ENCODE measurements at places on chromosomes 5 and 9.
A peak's percentile ranks its signal among the peaks of the same experiment; 100 is the strongest.

- no peak for DNase-seq
These were observed 61.0 kb downstream of the GTF3C4 start for GRCh38 chr9:132731230-132731629.

DNA sequence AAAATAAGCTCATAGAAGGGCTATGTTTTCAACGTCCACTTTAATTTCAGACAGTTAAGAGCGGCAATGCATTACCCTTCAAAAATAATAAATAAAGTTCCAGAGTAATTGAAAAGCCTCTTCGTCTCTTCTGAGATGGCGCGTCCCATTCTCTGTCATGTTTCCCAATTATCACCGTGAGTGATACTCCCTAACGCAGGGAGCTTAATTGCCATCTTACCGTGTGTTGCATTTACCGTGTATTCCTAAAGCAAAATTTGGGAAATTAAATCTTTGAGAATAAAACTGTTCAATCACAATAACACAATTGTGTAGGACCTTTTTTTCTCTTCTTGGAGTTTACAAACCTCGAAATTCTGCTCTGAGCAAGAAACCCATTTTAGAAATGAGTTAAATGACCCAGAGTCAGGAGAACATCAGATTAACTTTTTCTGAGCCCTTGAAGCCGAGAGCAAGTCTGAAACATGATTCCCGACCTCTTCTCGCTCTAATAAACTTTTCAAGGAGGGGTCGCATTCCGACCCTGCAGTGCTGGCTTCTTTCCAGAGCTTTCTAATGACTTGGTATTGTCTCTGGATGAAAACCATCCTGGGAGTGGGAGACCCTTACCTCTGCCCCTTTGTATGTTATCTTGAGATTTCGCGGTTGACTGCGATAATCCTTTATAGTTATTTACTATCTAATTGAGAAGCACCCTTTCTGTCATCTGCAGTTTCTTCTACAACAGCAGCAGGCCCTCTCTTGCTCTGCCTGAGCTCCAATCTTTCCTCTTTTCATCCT, 251.5 kb downstream of the FSTL4 start:
- no peak for DNase-seq

DNA sequence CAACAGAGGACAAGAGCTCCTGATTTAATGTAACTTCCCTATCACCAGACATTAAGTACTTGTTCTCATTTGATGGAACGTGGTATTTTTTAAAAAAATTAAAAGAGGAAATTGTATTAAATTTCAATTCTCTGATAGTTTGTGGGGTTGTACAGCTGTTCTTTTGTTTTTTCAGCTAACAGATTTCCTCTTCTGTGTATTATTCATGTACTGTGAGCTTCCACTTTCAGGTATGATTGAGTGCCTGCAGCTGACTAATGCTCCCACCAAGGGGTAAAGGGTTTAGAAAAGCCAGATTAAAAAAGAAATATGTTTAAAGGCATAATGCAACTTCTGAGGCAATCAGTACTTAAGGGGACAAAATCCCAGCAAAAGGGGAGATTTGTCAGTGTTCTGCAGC, 117.7 kb upstream of the ACTBL2 start:
- DNase-seq = no peak

DNA sequence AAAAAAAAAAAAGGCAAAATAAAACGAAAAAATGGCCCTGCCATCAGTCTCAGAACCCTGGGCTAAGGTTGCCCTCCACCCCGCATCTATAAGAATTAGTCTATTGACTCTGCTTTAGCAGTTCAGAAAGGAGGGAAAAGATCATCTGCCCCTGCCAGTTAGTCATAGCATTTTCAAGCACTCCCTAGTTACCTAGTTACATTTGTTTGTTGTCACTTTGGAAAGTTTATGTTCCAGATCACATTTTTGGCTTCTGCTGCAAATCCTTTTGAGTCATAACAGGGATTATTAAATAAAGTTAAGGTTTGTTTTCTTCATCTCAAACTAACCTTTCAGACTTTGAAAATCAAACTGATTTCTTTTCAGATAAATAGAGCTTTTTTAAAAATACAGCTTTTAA, 52.1 kb downstream of the AQP7 start:
- no peak for DNase-seq

- no peak for DNase-seq
These were observed 116.7 kb upstream of the LMX1B start for GRCh38 chr9:126496781-126497659.

DNA sequence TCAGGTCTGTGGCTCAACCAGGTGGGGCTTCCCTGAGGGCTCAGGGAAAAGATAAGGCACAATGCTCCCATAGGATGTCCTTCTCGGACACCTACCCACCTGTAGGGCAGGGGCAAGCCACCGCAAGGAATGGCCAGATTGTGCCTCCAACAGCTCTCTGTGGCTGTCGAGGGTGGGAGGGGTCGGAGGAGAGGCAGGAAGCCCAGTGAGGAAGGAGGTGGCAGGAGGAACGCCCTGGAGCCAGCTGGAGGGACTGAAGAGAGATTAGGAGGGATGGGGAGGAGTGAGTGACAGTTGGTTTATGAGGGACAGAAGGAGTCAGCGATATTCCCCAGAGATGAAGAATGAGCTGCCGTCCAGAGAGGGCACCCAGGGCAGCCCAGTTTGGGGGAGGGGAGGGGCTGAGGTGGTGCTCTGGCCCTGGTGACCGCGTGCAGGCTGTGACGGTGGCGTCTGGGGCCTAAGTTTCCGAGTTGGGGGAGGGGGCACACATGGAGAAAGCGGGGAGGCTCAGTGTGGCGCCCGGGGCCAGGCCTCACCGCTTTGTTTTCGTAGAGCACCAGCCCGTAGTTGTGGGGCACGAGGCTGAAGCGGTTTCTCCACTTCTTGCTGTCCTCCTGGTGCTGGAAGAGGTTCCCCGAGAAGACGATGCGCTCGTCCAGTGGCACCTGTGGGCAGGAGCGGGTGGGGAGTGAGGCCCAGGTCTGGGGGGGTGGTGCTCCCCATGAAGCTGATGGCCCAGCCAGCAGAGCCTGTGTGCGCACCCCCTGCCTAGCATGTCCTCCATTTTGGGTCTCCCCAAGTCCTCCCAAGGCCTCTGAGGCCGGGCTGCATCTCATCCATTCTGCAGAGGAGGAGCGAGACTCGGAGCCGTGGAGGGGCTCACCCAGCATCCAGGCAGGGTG, 75.6 kb downstream of the LRSAM1 start:
- no peak for DNase-seq

DNA sequence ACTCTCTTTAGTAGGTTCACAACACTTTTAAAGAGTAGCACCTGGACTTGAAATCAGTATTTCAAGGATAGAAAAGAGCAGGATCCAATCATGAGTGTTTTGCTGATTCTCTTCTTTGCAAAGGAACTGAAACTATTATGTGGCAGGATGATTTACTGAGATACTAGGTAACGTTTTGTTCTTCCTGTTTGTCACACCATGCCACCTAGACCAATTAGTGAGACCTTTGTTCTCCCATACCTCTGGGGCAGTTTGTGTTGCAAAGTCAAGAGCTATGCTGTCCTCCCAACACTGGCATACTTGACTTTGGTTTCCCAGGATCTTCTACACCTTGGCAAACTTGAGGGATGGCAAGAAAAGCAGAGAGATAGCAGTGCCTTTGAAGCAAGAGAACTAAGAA, 43.4 kb downstream of the PPP1R2B start:
- DNase-seq = peak; percentile 27

DNA sequence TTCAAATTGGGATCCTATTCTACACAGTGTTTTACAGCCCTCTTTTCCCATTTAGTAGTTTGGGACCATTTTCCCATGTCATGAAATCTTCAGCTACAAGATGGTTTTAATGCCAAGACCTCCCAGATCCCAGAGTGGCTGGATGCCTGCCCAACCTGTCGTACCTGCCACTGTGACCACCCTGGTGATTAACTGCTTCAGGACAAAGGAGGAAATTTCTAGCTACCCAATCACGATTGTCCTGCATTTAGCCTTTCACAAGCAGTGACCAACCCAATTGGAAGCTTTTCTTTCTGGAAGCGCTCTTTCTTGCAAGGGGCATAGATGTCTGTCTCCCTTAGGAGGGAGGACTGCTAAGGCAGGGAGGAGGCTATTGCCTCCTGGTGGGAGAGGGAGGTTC, 13.8 kb downstream of the IL9 start:
- no peak for DNase-seq

- no peak for DNase-seq
These were observed 281.4 kb downstream of the TUSC1 start for GRCh38 chr9:25396828-25397227.

DNA sequence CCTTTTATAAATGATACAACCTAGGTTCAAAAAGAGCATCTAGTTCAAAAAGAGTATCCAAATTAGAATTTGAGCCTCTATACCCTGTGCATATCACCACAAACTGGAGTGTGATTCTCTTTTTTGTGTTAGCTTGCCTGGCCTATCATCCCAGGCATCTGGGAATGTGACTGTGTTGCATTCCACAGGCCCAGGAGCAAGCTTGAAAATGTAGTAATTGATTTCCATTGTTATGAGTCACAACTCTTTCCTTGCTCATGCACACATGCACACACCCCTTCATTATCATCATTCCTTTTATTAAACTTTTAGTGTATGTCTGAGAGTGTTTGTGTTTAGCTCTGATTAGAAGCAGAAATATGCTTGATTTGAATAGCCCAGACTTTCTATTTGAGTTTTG, 75.2 kb downstream of the FCHO2 start:
- no peak for DNase-seq

GRCh38 chr9:92378865-92379560, 25.4 kb downstream of the OGN start:
- no peak for DNase-seq

DNA sequence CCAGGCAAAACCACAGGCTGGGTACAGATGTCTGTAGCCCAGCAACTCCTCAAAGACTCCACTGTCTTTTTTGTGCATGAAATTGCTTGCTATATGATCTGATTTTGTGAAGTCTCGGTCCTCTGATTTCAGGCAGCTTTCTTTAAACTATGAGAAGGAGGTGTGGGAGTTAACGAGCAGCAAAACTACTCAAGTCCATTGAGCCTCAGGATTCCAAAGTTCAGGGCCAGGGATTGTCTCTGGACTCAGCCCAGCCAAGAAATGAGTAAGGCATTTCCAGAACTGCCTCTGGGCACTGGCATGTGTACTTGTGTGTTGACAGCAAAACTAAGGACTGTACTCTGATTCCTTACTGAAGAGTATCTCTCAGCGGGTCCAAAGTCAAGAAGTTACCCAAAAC, 53.4 kb upstream of the GLIS3 start:
- DNase-seq = no peak

- DNase-seq = no peak
These were observed 14.5 kb upstream of the WNK2 start for GRCh38 chr9:93169444-93169843.

- DNase-seq = no peak
These were observed 200.5 kb upstream of the KLF9 start for GRCh38 chr9:70614786-70615463.

GRCh38 chr9:89661391-89661949, 56.7 kb downstream of the GADD45G start:
- no peak for DNase-seq

DNA sequence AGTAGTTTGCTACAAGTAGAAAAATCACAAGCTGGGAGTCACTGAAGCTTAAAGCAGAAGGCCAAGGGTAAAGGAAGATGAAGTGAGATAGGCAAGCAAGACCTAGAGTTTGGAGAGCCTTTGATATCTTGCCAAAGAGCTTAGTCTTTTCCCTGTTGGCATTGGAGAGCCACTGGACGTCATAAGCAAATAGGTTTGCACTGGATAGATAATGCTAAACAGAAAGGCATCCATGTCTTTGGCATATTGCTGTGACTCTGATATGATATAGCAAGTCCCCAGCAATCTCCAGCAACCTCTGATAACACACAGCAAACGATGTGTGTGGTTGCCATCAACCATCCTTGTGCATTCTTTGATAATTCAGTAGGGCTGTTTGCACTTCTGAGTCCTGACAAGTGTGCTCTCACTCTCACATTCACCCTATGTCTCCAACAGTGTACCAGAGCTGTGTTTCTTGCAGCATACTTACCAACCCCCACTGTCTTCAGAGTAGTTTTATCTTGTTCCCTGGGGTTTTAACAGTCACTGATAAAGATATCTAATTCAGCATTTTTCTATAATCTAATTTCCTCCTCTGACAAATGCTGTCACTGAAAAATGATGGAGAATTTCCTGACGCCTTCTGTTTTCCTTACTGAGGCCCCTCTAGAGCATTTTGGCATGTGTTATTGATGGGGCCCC, 16.9 kb upstream of the FREM1 start:
- no peak for DNase-seq

DNA sequence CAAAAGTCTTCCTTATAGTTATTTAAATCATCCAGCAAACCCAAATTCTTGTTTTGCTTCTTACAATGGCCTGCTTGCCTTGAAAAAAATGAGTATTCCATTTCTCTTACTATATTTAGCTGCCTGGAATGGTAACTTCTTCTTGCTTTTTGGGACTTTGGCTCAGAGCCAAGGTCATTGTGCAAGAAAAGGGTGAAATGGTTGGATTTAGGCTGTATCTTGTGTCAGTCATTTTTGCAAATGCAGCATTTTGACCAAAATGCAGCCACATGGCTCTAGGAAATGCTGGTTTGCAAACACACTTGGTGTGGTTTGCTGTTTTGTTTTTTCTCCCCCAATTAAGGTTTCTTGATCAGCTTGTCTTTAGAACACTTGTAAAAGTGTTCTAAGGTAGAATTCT, 133.3 kb upstream of the ELL2 start:
- no peak for DNase-seq

- no peak for DNase-seq
These were observed 12.9 kb upstream of the ACTBL2 start for GRCh38 chr5:57495285-57496086.

GRCh38 chr9:20352591-20352990, 269.7 kb downstream of the MLLT3 start:
- DNase-seq = no peak

DNA sequence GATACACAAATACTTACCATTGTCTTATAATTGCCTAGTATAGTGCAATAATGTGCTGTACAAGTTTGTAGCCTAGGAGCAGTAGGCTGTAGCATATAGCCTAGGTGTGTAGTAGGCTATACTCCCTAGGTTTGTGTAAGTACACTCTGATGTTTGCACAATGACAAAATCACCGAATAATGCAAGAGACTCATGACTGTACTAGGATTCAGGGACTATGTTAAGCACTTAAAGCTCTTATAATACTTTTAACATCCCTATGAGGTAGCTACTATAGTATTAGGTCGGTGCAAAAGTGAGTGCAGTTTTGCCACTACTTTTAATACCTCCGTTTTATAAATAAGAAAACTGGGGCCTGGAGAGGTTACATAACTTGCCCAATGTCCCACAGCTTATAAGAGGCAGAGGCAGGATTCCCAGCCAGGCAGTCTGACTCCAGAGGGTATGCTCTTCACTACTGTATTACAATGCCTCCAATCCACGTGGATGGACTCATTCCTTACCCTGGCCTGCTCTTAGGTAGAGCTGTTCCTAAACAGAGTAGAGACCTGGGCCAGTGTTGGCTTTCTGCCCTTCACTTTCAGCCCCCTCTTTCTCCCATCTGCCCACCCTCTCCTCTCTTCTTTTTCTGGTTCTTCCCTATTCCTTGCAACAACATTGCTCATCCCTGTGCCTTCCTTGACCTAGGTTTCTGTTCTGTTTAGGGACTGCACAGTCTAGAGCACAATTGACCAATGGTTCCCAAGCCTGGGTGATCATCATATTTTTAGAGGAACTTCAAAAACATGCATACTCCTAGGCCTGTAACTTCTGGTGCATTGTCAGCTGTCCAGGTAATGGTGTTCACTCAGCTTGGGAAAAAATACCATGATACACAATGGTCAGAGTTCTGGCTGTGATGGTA, 114.0 kb downstream of the CARTPT start:
- DNase-seq = no peak
